ENCODE measurements at places on chromosomes 1 and 21.

DNA sequence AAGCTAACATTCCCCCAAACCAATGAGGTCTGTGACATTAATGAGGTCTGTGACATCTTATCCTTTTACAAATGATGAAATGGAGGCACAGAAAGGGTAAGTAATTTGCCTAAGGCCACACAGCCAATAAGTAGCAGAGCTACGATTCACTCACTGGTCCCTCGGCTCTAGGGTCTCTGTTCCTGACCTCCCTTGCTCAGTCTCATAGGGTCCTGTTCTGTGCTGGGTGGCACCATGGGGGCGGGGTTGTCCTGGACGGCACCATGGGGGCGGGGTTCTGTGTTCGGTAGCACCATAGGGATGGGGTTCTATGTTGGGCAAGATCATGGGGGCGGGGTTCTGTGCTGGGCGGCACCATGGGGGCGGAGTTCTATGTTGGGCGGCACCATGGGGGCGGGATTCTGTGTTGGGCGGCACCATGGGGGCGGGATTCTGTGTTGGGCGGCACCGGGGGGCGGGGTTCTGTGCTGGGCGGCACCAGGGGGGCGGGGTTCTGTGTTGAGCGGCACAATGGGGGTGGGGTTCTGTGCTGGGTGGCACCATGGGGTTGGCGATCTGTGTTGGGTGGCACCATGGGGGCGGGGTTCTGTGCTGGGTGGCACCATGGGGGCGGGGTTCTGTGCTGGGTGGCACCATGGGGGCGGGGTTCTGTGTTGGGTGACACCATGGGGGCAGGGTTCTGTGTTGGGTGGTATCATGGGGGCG, 55.6 kb downstream of the CLSTN1 start:
- DNase-seq = peak; percentile 37

- DNase-seq = no peak
These were observed 281.4 kb downstream of the AJAP1 start for GRCh38 chr1:4935807-4936206.

DNA sequence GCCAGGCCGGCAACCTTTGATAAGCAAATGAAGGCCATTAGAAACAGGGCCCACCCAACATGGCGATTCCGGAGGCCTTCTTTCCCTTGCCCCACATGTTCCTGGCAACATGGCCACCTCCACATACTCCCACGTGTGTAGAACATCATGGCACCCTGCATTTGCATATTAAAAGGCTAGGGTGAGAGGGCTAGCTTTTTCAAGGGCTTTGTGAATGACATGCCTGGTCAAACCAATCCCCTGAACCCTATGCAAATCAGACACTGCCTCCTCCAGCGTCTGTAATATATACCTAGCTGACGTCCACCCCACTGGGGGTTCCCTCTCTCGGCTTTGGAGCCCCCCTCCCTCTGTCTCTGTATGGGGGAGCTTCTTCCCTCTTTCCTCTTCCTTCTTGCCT, 1.6 kb downstream of the ADCY10 start:
- DNase-seq = no peak

DNA sequence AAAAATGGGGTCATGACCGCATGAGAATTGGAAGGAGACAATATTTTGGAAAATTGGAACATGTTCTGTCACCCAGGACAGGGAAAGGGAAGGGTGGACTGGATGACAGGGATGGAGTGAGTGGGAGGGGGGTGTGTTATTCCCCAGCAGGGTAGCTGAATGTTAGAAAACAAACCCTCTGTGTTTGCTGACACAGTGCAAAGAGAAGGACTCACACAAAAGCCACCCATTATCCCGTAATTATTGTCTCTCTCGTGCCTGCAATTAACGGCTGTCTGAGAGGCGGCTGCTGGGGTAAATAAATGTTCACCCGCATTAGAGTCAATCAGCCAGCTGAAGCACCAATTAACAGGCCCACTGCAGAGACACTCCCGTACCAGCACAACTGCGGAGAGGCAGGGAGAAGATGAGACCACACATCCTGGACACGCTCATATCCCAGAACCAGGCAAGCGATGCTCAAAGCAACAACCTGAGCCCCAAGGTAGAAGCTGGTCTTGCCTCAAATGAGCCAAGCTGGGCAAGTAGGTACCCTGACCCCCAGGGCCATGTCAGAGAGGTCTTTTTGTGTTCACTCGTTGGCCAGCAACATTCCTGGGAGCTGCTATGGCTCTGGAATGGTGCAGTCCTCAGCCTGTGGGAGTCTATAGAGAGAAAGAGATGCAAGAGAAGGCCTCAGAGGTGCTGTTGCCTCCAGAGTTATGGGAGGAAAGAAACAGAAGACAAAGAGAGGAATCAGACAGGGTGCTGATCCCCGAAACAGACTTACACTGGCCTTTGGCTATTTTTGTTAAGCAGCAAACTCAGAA, 19.4 kb downstream of the PLEKHA6 start:
- DNase-seq = no peak

GRCh38 chr1:2983706-2984398, 37.4 kb upstream of the ACTRT2 start:
- no peak for DNase-seq

DNA sequence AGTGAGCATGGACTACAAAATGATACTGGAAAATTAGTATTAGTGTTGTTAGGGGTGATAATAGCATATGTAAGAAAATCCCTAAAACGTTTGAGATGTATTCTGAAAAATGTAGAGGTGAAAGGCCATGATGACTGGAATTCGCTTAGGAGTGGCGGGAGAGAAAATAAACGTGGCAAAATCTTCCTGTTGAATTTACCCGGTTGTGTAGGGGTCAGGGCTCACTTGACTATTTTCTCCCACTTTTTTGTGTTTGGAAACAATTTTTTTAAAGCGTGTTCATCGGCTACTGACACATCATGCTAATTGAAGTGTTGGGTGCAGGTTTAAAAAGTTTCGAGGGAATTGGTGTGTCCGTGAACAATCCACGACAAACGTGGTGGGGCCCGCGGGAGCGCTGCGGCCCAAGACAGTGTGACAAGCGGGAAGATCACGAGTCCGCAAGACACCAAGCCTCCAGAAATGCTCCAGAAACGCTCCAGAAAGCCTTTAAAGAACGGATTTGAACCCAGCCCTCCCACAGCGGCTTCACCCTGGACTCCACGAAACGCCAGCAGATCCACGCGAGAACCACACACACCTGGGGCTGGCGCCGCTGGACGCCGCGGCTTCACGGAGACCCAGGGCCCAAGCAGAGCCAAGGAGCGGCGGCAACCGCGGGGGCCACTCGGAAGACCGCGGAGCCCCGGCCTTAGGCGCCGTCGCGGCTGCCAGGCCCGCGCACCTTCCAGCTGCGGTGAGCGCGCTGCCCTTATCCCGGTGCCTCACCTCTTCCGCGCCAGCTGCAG, 573 bp downstream of the PSMG1 start:
- DNase-seq = peak; percentile 44

DNA sequence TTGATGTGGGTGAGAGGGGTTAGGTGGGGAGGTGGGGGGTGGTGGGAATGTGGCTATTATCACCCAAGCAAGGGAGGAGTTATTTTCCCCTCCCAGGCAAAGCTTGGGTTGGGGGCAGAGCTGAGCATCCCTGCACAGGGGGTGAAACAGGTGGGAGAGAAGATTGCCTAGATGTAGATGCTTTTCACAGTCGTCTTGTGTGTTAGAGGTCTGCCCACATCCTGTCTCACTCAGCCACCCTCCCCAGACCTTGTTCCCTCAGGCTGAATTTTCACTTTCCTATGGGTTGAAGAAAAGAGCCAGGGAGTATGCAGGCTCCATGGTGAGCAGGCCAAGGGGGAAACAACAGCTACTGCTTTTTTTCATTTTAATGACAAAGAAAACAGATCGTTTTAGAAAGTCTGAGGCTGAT, 223.5 kb downstream of the KIF26B start:
- DNase-seq = peak; percentile 41

DNA sequence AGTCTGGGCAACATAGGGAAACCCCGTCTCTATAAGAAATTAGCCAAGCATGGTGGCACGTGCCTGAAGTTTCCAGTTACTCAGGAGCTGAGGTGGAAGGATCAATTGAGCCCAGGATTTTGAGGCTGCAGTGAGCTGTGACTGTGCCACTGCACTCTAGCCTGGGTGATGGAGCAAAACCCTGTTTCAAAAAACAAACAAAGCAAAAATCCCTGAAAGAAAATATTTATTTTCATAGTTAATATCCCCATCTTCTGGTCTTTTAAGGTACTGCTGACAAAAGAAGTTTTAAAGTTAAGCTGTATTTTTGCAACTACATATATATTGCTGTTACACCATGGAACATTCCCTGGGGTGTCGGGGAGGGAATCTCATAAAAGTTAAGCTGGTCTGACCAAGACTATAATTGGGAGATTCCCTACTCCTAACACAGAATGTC, 26.0 kb downstream of the VAMP4 start:
- DNase-seq = no peak

DNA sequence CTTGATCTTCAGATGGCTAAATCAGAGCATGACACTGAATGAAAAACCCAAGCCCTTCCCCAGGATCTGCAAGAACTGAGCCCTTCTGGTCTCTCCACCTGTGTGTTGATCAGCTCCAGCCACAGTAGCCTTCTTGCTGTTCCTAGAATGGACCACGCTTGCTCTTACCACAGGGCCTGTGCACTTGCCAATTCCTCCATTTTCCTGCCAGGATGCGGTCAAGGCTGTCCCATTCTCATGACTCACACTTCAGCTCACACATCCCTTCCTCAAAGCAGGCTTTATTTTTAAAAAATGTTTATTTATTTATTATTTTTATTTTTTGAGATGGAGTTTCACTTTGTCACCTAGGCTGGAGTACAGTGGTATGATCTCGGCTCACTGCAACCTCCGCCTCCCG, 43.6 kb upstream of the GRHL3 start:
- no peak for DNase-seq

GRCh38 chr1:79215311-79215710, 208.8 kb upstream of the ADGRL4 start:
- no peak for DNase-seq

GRCh38 chr1:204972426-204972825, 70.6 kb upstream of the CNTN2 start:
- DNase-seq = no peak

- no peak for DNase-seq
These were observed 171.4 kb downstream of the CAMTA1 start for GRCh38 chr1:6956488-6957159.

DNA sequence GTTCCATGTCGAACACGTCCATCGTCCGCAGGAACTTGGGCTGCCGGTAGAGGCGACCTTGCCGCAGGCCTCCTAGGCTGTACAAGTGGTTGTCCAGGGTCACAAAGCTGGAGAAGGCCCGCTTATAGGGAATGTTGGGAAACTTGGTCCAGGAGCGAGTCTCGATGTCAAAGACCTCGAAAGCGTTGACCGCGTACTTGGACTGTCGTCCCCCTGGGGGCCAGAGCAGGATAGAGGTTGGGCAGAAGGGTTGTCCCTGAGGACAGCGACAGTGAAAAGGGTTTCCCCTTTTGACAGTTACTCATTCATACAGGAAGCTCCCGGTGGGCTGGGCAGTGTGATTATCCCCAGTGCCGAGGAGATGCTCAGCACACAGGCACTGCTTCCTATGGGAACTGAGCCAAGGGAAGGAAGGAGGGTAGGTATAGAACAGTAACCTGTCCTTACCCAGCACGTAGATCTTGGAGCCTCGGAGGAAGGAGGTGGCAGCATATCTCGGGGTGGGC, 17.5 kb downstream of the KLHDC8A start:
- no peak for DNase-seq

GRCh38 chr21:38787461-38788274, 18.1 kb upstream of the ETS2 start:
- peak; percentile 91 for DNase-seq

DNA sequence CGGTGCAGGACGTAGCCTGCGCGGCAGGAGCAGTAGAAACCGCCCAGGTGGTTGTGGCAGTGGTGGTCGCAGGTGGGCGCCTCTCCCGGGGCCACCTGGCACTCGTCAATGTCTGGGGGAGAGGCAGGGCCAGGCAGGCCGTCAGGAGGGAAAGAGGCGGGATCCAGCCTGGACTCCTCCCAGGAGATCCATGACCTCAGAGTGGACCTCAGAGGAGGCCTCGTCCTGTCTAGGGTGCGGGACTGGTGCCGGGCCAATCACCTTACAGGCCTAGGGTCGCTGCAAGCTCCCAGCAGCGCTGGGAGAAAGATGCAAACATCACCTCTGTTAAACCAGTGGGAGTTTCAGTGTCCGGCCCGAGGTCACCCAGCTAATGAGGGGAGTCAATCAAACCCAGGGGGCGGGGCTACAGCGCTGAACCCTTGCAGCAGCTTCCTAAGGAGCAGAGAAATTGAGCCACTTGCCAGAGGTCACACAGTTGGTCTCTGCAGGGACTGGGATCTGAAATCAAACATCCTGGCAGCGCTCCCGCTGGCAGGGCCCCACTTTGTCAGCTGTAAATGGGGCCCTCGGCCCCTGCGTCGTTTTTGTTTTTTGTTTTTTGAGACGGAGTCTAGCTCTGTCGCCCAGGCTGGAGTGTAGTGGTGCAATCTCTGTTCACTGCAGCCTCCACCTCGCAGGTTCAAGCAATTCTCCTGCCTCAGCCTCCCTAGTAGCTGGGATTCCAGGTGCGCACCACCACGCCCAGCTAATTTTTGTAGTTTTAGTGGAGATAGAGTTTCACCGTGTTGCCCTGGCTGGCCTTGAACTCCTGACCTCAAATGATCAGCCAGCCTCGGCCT, 1.4 kb downstream of the MASP2 start:
- DNase-seq = no peak

DNA sequence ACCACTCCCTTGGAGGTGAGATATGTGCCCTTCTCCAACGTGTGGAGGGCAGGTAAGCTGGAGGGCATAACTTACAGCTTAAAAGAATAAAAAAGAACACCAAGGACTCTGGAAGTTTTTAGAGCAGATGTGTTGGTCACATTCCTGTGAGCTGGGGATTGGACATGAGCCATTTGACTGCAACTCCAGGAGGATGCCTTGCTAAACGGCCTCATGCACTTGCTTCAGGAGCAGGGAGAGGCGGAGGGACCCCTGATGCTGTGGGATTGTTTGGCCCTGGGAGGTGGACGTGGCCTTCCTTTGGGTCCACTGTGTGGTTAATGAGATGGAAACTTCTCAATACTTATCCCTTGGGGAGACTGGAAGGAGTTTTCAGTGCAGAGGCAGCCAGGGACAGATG, 185.6 kb downstream of the RHOU start:
- DNase-seq = no peak

DNA sequence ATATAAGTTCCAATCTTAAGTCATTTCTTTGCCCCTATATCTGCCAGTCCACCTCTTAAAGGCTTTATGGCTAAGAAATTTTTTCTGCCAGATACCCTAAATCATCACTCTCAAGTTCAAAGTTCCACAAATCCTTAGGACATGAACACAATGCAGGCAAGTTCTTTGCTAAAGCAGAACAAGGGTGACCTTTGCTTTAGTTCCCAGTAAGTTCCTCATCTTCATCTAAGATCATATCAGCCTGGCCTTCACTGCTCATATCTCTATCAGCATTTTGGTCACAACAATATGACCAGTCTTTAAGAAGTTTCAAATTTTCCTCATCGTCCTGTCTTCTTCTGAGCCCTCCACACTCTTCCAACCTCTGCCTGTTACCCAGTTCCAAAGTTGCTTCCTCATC, 402.2 kb upstream of the RUNX1 start:
- DNase-seq = peak; percentile 23

GRCh38 chr1:158793604-158794003, 12.6 kb upstream of the OR6N2 start:
- DNase-seq = no peak
